Chondrocyte (in vitro differentiated cells): ENCODE measurements at places on chromosomes 4 and X. TPM values are rescaled to one million over a fixed set of nuclear protein-coding genes. Genes with fewer than 3 reads are reported as not detected.
A peak's percentile ranks its signal among the peaks of the same experiment; 100 is the strongest.

GRCh38 chr4:169100670-169101101, 90.6 kb upstream of the CBR4 start:
- H3K27ac ChIP-seq = peak overlapping the region; percentile 97
- no peak overlapping the region for H3K4me3 ChIP-seq
- no peak for DNase-seq
- peaks cover 63% of the 10 kb centered on the region for H3K4me1 ChIP-seq
- H3K36me3 ChIP-seq = peaks cover 16% of the 10 kb centered on the region

DNA sequence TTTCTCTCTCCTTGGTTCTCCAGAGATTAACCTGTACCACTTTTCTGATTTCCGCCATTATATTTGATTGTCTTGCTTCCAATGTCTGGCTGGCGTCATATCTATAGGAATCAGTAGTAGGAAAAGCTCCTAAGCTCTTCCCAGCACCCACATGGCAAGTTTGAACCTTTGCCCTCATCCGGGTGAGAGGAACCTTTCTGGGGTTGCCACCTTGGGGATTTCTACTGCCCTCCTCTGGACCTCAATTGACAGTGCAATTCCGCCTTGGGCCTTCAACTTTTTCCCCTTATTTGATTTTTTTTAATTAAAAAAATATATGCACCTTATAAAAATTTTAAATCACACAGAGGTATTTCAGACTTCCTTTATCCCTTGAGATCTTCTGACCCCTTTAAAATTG, 2.0 kb upstream of the CXorf66 start:
- H3K27me3 ChIP-seq = peaks cover 3% of the 10 kb centered on the region
- H3K27ac ChIP-seq = peak overlapping the region; percentile 41
- no peaks in the 10 kb centered on the region for H3K36me3 ChIP-seq

DNA sequence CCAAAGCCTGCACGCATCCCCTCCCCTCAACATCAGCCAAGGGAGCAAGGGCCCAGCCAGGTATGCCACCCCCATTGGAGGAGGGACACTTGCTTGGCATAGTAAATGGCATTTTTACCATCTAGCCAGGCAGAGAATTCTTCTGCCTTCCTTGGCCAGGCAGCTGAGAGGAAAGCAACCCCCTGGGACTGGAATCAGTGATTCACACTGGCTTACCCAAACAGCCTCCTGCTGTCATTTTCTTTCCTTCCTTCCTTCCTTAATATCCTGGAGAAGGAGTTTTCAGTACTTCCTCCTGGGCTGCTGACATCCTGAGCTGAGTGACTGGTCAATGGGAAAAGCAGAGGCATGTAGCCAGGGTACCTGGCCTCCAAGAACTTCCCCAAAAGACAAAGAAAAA, 28.6 kb upstream of the KIAA1210 start:
- no peak for DNase-seq
- H3K4me1 ChIP-seq = peaks cover 5% of the 10 kb centered on the region
- peaks cover 1% of the 10 kb centered on the region for H3K27me3 ChIP-seq
- no peak overlapping the region for H3K4me3 ChIP-seq
- peaks cover 2% of the 10 kb centered on the region for H3K36me3 ChIP-seq

DNA sequence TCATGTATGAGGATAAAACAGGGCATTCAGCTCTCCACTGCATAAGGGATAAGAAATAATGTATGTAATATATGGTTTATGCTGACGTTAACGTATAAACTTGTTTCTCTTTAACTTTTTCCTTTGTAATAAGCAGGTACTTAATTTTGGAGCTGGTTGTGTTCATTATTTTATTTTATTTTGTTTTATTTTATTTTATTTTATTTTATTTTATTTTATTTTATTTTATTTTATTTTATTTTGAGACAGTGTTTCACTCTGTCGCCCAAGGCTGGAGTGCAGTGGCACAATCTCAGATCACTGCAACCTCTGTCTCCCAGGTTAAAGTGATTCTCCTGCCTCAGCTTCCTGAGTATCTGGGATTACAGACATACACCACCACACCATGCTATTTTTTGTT, 1932.6 kb upstream of the TENM3 start:
- H3K27ac ChIP-seq = no peak overlapping the region
- no peaks in the 10 kb centered on the region for H3K36me3 ChIP-seq
- no peaks in the 10 kb centered on the region for H3K4me1 ChIP-seq
- no peak for DNase-seq
- H3K27me3 ChIP-seq = no peaks in the 10 kb centered on the region
- H3K4me3 ChIP-seq = no peak overlapping the region

DNA sequence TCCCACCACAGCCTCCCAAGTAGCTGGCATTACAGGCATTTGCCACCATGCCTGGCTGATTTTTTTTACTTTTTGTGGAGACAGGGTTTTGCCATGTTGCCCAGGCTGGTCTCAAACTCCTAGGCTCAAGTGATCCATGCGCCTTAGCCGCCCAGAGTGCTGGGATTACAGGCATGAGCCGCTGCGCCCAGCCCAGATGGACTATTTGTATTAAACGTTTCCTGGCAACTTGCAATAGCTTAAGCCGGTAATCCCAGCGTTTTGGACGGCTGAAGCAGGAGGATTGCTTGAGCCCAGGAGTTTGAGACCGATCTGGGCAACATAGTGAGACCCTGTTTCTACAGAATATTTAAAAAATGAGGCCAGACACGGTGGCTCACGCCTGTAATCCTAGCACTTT, 18.4 kb downstream of the UBE2K start:
- H3K4me1 ChIP-seq = peaks cover 58% of the 10 kb centered on the region
- DNase-seq = peak; percentile 42
- H3K27me3 ChIP-seq = no peaks in the 10 kb centered on the region
- no peak overlapping the region for H3K4me3 ChIP-seq
- peaks cover 4% of the 10 kb centered on the region for H3K36me3 ChIP-seq

- H3K36me3 ChIP-seq = peaks cover 1% of the 10 kb centered on the region
- no peak overlapping the region for H3K4me3 ChIP-seq
- peaks cover 53% of the 10 kb centered on the region for H3K4me1 ChIP-seq
- H3K27ac ChIP-seq = no peak overlapping the region
- H3K27me3 ChIP-seq = no peaks in the 10 kb centered on the region
Observed at GRCh38 chr4:87057835-87058355, 123.1 kb downstream of the AFF1 start.

GRCh38 chrX:135411893-135412292, 9.9 kb upstream of the SMIM10L2A start:
- peaks cover 13% of the 10 kb centered on the region for H3K27me3 ChIP-seq
- no peak for DNase-seq
- H3K27ac ChIP-seq = no peak overlapping the region
- H3K4me3 ChIP-seq = no peak overlapping the region
- no peaks in the 10 kb centered on the region for H3K36me3 ChIP-seq

- peak within 1 kb of the TSS; percentile 81 for H3K4me3 ChIP-seq
- peak within 1 kb of the TSS; percentile 59 for H3K27ac ChIP-seq
- H3K36me3 ChIP-seq = no peaks in the 10 kb centered on the region
Observed at GRCh38 chrX:48835524-48836329, at the start of gene PCSK1N. Gene PCSK1N, minus strand, starts transcription at chrX:48835610. Its CDS starts 78 bp downstream, at chrX:48835532.

DNA sequence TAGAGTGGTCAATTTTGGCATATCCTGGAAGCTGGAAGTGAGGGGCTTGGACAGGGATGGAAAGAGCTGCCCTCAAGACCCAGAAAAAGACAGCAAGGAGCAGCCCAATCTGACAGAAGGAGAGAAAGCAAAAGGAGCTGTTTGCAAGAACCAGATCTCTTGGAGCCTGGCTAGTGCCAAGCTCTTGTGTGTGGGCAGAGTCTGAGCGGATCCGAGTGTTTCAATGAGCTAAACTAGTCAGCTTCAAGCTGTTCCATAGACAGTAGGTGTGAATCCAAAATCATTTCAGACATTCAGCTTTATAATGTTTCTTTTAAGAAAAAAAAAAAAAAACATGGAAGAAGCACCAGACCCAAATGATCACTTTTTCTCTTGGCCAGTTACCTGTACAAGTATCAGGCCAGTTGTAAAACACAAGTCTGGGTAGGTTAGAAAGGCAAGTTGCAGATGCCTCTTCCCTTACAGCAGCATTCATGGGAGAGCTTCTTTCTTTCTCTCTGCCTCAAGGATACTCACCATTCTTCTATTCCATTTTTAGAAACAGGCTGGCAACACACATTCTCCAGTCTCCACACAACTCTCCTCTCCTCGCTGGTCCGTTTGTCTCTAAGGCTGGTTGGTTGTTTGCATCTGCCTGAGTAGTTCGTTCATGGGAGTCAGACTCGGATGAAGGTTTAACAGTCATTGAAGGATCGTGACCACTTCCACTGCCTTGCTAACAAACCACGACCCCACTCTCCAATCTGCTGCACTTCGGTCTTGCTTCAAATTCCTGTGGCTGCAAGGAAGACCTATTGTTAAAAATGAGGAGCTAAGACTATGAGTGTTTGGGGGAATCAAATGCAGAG, 105.2 kb upstream of the GATB start:
- H3K27ac ChIP-seq = no peak overlapping the region
- peaks cover 3% of the 10 kb centered on the region for H3K36me3 ChIP-seq
- DNase-seq = no peak
- no peak overlapping the region for H3K4me3 ChIP-seq
- no peaks in the 10 kb centered on the region for H3K4me1 ChIP-seq

DNA sequence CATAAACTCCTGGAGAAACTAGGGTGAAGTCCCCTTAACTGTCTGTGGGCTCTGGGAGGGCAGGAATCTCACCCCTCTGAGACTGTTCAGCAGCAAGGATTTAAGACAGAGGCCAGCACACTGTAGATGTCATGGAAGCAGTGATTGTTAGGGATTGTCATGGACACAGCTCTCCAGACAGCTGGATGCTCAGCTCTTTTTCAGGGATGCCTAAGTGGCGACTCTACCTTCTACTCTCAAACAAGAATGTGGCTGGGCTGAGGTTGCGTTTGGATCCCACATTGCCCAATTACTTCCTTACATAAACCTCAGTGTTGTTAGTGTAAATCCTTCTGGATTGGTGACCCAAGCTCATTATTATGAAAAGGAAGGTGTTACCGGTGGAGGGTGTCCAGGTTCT, 291.9 kb upstream of the VCX3A start:
- H3K27me3 ChIP-seq = no peaks in the 10 kb centered on the region
- H3K36me3 ChIP-seq = no peaks in the 10 kb centered on the region
- H3K4me3 ChIP-seq = no peak overlapping the region
- H3K27ac ChIP-seq = no peak overlapping the region
- H3K4me1 ChIP-seq = no peaks in the 10 kb centered on the region

DNA sequence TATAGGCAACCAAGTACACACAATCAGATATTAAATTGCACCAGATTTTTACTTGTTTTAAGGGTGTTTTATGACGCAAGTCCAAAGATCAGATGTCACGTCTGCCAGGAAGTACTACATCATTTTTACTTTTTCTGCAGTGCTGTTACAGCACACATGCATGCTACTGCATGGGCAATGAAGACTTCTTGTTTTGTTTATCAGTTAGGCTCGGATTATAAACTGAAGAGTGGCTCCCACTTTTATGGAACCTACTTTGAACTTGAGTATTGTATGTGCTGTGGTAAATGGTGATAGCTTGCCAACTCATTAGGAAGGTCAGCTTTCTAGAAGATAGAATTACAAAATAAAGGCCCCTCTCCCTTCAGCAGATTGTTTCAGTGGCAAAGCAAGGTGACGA, 131.6 kb downstream of the CEP135 start:
- peaks cover 24% of the 10 kb centered on the region for H3K4me1 ChIP-seq
- no peak overlapping the region for H3K27ac ChIP-seq
- no peak overlapping the region for H3K4me3 ChIP-seq
- no peaks in the 10 kb centered on the region for H3K36me3 ChIP-seq

- no peak for DNase-seq
- H3K36me3 ChIP-seq = peaks cover 2% of the 10 kb centered on the region
Observed at GRCh38 chr4:125365731-125366130, 51.0 kb downstream of the FAT4 start.

GRCh38 chr4:144288011-144288903, 147.7 kb upstream of the GYPA start:
- no peak overlapping the region for H3K4me3 ChIP-seq
- H3K4me1 ChIP-seq = peaks cover 30% of the 10 kb centered on the region
- no peak overlapping the region for H3K27ac ChIP-seq
- DNase-seq = no peak
- H3K36me3 ChIP-seq = peaks cover 3% of the 10 kb centered on the region

DNA sequence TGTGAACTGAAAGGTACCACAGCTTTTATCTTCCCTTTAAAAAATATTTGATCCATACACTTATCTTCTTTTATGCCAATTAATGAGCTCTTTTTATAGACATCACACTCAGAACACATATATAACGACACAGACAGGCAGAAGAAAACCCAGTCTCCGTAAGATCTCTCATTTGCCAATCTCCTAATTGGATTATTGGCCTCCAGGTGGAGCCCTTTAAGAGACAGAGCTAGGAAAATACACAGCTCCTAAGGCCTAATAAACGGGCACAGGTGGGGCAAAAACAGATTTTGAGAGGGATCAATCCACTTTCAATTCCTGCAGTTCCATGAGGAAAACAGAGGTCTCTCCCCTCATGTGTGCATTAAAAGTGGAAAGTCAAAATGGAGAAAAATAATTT, 1495.4 kb downstream of the RPA4 start:
- H3K27ac ChIP-seq = no peak overlapping the region
- no peaks in the 10 kb centered on the region for H3K27me3 ChIP-seq
- H3K4me3 ChIP-seq = no peak overlapping the region
- no peaks in the 10 kb centered on the region for H3K36me3 ChIP-seq
- no peak for DNase-seq
- H3K4me1 ChIP-seq = peaks cover 9% of the 10 kb centered on the region

GRCh38 chrX:22577181-22577580, 304.5 kb downstream of the CBLL2 start:
- no peak for DNase-seq
- H3K36me3 ChIP-seq = no peaks in the 10 kb centered on the region
- H3K4me1 ChIP-seq = peaks cover 32% of the 10 kb centered on the region
- H3K4me3 ChIP-seq = no peak overlapping the region

DNA sequence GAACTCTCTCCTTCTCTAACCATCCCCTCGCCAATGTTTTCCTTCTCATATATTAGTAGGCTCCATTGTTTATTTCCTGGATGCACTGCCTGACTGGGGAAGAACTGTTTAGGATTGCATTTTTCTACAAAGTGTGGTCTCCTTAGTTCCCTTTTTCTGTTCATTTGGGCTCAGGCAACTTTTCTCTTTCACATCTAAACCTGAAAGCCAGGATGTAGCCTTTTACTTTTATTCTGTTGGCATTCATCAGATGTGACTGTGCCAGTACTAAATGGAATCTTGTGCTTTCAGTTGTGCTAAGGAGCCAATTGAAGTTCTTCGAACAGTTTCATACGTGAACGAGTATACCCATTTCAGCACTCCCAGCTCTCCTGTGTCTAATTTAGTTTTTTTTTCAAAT, 59.8 kb downstream of the DDIT4L start:
- H3K36me3 ChIP-seq = no peaks in the 10 kb centered on the region
- H3K4me3 ChIP-seq = no peak overlapping the region
- H3K27me3 ChIP-seq = no peaks in the 10 kb centered on the region

DNA sequence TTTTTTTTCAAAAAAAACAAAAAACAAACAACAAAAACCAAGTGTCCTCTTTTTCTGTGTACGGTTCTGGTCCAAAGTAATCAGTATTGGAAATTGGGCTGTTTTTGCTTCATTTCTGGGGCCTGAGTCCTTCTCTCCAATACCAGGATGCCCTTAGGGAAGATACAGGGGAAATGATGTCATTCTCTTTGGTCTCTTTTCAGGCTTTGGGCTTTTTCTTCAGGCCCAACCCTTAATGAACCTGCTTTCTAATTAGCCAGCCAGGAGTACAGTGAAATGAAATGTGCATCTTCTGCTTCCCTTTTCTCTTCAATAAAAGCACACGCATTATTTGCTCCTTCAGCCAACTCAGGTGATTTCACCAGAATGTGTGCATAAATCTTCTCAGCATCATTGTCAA, 52.6 kb upstream of the RBPJ start:
- H3K4me1 ChIP-seq = peaks cover 6% of the 10 kb centered on the region
- H3K27me3 ChIP-seq = peaks cover 1% of the 10 kb centered on the region
- no peak for DNase-seq

KIAA1210 gene
- not detected in 3 replicates for total RNA-seq

WNK3 gene
- 5.7 to 6.0 TPM (median 5.7 TPM) in 3 replicates for total RNA-seq

XG gene
- 0.97 TPM in 1 of 3 replicates, not detected in the others for total RNA-seq

WDR17 gene
- 0.31 to 0.85 TPM (median 0.50 TPM) in 3 replicates for total RNA-seq

LDB2 gene
- 1.5 to 6.3 TPM (median 2.0 TPM) in 3 replicates for total RNA-seq
